Gastrocnemius medialis (tissue), 4 donors: ENCODE measurements at places on chromosomes 16 and 17.
A peak's percentile ranks its signal among the peaks of the same experiment; 100 is the strongest.

- peaks cover 80% of the 10 kb centered on the region for H3K4me1 ChIP-seq
- H3K4me3 ChIP-seq: no peak overlapping the region
- H3K27ac ChIP-seq: peak overlapping the region; percentile 96
- no peak for DNase-seq
- no peaks in the 10 kb centered on the region for H3K27me3 ChIP-seq
These were observed 9.6 kb upstream of the BCAR1 start for GRCh38 chr16:75260851-75261589.

- no peaks in the 10 kb centered on the region for H3K4me1 ChIP-seq
- no peaks in the 10 kb centered on the region for H3K36me3 ChIP-seq
- H3K4me3 ChIP-seq: no peak overlapping the region
These were observed 1.9 kb upstream of the SDR42E1 start for GRCh38 chr16:82013139-82013538.

DNA sequence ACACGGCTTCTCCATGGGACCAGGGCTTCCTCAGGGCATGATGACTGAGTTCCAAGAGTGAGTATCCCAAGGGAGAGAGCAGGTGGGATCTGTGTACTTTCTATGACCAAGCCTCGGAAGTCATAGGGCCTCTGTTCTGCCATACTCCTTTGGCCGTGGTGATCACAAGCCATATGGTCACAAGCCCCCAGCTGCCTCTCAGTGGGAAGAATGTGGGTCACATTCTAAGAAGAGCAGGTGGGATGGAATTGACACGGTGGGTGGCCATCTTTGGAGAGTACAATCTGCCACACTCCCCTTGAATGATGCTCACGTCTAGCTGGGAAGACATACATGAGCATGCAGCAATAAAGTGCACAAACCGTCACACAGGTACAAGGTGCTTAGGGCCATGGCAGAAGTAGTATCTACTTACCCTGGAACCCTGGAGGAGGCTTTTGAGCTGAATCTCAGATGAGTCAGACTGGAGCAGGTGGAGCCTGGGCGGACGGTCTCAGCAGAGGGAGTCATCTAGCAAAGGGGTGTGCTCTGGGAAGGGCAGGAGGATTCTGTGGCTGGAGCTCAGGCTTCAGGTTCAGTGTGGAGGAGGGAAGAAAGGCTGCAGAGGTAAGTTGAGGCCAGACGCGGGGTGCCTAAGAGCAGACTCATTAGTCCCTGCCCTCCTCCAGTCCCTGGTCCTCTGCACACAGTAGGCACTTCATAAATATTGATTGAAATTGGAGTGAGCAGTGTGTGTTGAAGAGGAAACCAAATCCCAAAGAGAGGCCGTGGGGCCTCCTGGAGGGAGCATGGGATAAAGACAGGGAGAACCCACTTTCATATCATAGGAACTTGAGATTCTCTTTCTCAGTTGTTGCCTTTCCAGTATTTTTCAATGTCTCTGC, 26.6 kb downstream of the GOSR2 start:
- H3K36me3 ChIP-seq: no peaks in the 10 kb centered on the region
- DNase-seq: no peak
- H3K4me1 ChIP-seq: no peaks in the 10 kb centered on the region
- H3K4me3 ChIP-seq: no peak overlapping the region

GRCh38 chr17:31413874-31414549, 22.5 kb downstream of the RAB11FIP4 start:
- peaks cover 4% of the 10 kb centered on the region for H3K27me3 ChIP-seq
- DNase-seq: no peak
- H3K4me1 ChIP-seq: peaks cover 9% of the 10 kb centered on the region
- H3K27ac ChIP-seq: no peak overlapping the region
- no peaks in the 10 kb centered on the region for H3K36me3 ChIP-seq

- no peak overlapping the region for H3K4me3 ChIP-seq
- no peaks in the 10 kb centered on the region for H3K36me3 ChIP-seq
- DNase-seq: no peak
- H3K27me3 ChIP-seq: no peaks in the 10 kb centered on the region
- no peak overlapping the region for H3K27ac ChIP-seq
These were observed 180.0 kb upstream of the CACNG3 start for GRCh38 chr16:24075931-24076716.

GRCh38 chr17:42163113-42163512, 8.3 kb upstream of the RAB5C start:
- no peak overlapping the region for H3K4me3 ChIP-seq
- no peak overlapping the region for H3K27ac ChIP-seq
- H3K36me3 ChIP-seq: no peaks in the 10 kb centered on the region
- H3K27me3 ChIP-seq: no peaks in the 10 kb centered on the region
- H3K4me1 ChIP-seq: no peaks in the 10 kb centered on the region

DNA sequence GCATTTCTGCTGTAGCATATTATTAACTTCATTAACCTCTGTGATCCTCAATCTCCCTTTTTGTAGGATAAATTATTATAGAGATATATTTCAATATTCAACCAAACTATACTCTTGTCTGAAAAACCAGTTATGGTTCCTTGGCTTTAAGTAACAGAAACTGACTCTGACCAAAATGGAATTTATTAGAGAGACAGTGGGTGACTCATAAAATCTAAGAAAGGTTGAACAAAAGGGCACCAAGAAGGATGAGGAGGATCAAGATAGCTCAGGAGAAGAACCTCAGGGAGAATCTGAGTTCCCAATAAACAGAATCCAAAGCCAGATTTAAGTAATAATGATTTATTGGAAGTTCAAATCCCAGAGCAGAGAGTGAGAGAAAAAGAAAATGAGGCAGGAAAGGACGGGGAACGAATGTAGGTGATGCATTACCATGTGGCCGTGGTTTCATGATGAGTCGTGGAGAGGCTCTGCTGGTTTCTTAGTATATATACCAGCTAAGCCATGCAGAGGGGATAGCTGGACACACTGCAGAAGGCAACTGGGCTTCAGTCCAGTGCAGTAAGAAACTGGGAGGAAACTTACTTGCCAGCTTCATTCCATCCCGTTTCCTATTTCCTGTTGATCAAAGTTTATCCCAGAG, 151.5 kb upstream of the GOT2 start:
- H3K4me1 ChIP-seq: no peaks in the 10 kb centered on the region
- no peaks in the 10 kb centered on the region for H3K27me3 ChIP-seq
- DNase-seq: no peak

DNA sequence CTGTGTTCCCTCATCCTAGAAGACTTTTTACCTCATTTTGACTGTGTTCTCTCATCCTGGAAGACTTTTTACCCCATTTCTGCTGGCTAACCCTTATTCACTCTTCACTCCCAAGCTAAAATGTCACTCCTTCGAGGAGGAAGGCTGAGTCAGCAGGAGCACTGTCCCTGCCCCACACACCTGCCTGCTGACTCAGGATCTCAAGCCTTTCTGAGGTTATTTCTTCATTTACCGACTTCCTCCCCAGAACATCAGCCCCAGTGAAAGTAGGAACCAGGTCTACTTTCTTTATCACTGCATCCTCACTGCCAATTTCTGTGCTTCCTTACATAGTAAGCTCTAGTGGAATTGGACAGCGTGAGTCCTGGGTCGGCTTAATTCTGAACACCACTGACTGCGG, 220.6 kb downstream of the HS3ST4 start:
- H3K27me3 ChIP-seq: no peaks in the 10 kb centered on the region
- DNase-seq: no peak
- H3K4me3 ChIP-seq: no peak overlapping the region
- no peaks in the 10 kb centered on the region for H3K36me3 ChIP-seq

DNA sequence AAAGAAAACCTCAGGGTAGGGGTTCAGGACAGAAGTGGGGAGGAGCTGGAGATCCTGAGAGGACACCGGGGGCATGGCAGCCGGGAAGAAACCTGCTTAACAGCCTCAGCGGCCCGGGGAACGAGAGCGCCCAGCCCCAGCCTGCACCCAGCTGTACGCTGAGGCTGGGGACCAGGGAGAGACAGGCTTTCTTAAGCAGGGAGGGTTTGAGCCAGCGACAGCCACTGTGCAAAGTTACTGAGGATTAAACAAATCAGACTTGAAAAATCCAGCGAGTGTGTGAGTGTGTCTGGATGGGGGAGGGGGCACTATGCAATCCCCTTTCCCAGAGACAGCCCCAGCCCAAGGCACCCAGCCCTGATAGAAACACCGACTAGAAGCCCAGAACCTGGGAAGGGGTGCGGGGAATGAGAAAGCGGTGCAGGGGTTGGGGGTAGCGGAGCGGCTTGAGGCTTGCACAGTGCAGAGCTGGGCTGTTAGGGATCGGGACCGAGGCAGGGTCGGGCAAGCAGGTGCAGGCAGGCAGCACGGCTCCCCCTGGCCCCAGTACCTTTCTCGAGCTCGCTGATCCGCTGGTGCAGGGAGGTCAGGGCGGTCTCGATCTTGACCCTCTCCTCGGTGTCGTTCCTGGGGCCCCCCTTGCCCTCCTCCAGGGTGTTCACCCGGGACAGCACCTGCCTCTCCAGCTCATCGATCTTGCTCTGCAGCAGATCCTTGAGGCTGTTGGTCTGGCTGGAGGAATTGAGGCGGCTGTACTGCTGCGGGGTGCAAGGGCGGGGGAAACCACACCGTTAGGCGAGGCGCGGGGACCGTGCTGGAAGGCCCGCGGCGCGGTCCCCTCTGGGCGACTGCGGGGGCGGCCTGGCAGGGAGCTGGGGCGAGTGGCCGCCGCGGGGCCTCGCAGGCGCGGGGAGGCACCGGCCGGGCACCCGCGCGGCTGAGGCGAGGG, 1.2 kb downstream of the NPTX1 start:
- no peaks in the 10 kb centered on the region for H3K36me3 ChIP-seq
- peak overlapping the region; percentile 61 for H3K4me3 ChIP-seq
- no peak for DNase-seq

GRCh38 chr16:67115639-67116038, 5.9 kb downstream of the PHAF1 start:
- DNase-seq: no peak
- no peaks in the 10 kb centered on the region for H3K27me3 ChIP-seq
- no peak overlapping the region for H3K4me3 ChIP-seq
- H3K27ac ChIP-seq: peak overlapping the region; percentile 60

- H3K4me3 ChIP-seq: no peak overlapping the region
- no peaks in the 10 kb centered on the region for H3K36me3 ChIP-seq
- no peaks in the 10 kb centered on the region for H3K4me1 ChIP-seq
- no peak overlapping the region for H3K27ac ChIP-seq
- no peaks in the 10 kb centered on the region for H3K27me3 ChIP-seq
These were observed 211.7 kb upstream of the CDH5 start for GRCh38 chr16:66154801-66155200.

GRCh38 chr17:74330446-74330845, 4.4 kb downstream of the KIF19 start:
- no peak for DNase-seq
- H3K27ac ChIP-seq: no peak overlapping the region
- peaks cover 3% of the 10 kb centered on the region for H3K27me3 ChIP-seq
- H3K4me3 ChIP-seq: no peak overlapping the region
- no peaks in the 10 kb centered on the region for H3K36me3 ChIP-seq

GRCh38 chr17:74977802-74978201, 5.2 kb upstream of the HID1 start:
- peaks cover 23% of the 10 kb centered on the region for H3K27me3 ChIP-seq
- no peak overlapping the region for H3K27ac ChIP-seq
- H3K4me1 ChIP-seq: peaks cover 6% of the 10 kb centered on the region
- H3K4me3 ChIP-seq: no peak overlapping the region
- H3K36me3 ChIP-seq: no peaks in the 10 kb centered on the region
